ENCODE measurements at places on chromosomes 6 and 20.
A peak's percentile ranks its signal among the peaks of the same experiment; 100 is the strongest.

GRCh38 chr20:8633366-8633765 lies 435.5 kb upstream of the PLCB4 start:
- no peak for DNase-seq

- no peak for DNase-seq
Measured at GRCh38 chr20:4041748-4042411, 26.5 kb upstream of the RNF24 start.

DNA sequence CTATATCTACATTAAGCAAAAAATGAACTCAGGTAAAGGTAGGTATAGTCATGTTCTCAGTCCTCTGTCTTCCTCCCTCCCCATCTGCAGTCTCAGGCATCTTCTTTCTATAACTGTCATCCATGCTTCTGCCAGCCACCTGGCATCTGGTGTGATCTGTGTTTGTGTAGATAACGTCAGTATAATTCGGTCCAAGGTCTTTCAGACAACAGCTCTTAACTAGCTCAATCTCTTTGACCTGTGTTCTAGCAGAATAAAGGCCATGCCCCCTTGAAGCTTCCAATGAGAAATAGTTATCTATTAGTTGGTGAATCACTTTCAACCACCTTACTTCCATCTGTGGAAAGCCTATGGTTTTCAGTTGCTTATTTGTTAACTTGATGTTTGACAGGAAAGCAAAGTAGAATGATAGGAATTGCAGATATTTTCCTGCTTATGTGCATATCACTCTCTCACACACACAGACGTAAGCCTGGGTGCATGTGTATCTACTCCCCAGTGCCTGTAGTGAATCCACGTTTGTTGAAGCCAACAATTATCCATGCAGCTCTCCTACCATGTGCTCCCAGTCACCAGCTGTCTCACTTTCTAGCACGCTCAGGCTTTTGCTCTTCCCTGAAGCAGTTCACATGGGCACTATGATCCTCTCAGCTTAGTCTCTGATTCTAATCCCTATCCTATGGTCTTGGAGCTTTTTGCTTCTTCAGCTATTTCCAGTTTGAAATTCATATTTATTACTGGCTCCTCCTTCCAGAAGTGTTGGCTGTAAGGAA lies 433.7 kb upstream of the MANEA start:
- DNase-seq, result peak; percentile 86

GRCh38 chr20:10505827-10506226 lies 70.7 kb downstream of the SLX4IP start:
- DNase-seq, result no peak

GRCh38 chr20:48238326-48238725 lies 453.0 kb upstream of the SULF2 start:
- DNase-seq, result no peak

- peak; percentile 69 for DNase-seq
Measured at GRCh38 chr6:106974999-106975737, 639 bp upstream of the CD24 start.

DNA sequence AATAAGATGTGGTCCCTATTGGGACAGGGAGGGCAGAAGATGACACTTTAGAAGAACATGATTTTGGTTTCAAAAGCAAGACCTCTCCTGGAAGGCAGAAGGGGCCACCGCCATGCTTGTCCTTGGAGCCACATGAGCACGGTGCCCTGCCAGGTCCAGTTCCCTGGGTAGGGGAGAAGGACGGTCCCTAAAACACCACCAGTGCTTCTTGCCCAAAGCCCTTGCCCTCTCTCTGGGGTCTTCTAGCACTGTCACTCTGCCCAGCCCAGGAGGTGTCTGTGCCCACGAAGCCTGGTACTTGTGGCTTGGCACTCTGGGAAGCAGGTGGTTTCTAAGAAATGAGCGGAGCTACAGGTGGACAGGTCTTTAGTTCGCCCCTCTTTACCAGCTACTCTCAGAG lies 46.0 kb downstream of the PLCG1 start:
- no peak for DNase-seq

DNA sequence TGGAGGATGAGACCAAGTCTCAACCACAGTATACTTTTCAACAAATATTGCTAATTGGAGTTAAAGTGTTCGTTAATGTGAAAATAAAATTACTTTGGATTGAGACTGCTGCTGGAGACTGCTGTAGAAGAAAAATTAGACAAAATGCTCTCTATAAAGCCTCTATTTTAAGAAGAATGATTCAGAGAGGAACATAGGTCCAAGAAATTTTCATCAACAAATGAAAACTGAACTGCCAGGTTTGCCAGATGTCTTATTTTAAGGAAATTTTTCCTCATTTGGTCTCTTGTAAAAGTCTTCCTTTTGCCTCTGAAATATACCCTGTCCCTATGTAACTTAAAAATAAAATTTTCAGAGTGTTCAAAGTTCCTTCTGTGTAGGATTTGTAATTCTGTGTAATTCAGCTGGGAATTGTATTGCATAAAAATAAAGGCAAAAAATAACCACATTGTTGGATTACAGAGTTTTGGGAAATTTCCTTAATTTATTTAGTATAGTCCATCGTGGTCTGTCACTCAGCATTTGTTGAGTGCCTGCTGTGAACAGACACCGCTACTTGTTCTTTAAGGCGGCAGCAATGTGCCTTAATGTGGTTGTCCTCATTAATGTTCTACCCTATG lies 27.4 kb downstream of the ANKS1A start:
- DNase-seq, result no peak

GRCh38 chr6:131058236-131058635 lies 4.8 kb downstream of the EPB41L2 start:
- no peak for DNase-seq

DNA sequence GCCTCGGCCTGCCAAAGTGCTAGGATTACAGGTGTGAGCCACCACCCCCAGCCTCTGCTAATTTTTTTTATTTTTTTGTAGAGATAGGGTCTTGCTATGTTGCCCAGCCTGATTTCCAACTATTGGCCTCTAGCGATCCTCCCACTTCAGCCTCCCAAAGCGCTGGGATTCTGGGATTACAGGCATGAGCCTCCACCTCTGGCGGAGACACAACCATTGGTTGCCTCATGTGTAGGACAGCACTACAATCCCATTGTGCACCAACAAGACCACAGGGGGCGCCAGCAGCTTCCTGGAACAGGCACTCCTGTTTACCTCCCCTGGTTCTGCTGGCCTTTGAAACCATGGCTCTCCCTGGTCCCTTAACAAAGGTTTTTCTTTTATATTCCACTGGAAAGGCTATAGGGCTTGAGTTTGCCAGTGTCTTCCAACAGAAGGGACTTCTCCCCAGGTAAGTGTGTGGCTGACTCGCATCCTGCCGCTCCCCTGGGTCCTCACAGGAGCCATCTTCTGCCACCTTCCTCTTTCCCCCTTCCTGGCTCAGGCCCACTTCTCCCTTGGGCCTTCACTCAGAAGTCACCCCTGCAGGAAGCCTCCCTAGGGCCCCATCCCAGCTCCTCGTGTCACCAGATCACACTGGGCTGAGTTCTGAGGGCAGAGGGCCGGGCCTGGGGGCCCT lies 39.2 kb upstream of the TLDC2 start:
- DNase-seq, result peak; percentile 75

GRCh38 chr6:89481695-89482094 lies 48.7 kb downstream of the ANKRD6 start:
- no peak for DNase-seq

GRCh38 chr20:5430670-5431069 lies 113.9 kb upstream of the PROKR2 start:
- no peak for DNase-seq

- no peak for DNase-seq
Measured at GRCh38 chr6:6665555-6666243, 77.2 kb downstream of the LY86 start.

DNA sequence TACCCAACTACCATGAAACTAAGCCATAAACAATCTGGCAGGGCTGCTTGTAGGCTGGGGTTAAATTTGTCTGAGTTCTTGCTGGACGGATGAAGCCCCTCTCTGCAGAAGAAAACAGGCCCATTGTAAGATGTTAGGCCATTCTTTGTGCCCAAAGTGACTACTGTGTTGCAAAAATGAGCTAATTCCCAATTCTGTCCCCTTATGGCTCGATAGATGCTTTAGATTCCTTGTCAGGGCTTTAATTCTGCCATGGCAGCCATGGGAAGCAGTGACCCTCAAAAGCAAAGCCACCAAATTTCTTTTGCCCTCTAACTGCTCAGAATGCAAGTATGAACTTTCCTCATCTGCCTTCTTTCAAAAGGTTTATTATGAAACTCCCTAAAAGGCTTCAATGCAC lies 45.2 kb downstream of the LAMA4 start:
- no peak for DNase-seq

DNA sequence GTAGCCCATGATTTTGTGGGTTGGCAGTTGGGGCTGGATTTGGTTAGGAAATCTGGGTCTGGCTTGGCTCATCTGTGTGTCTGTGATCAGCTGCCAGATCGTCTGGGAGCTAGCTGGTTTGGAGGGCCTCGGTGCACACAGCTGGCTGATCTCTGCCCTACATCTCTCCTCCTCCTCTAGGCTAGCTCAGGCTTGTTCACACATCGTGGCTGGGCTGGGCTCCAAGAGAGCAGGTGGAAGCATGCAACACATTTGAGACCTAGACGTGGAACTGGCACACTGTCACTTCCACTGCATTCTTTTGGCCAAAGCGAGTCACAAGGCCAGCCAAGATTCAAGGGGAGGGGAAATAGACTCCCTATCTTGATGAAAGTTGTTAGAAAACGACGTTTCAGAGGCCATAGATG lies 15.9 kb downstream of the NDUFAF5 start:
- DNase-seq, result peak; percentile 23

DNA sequence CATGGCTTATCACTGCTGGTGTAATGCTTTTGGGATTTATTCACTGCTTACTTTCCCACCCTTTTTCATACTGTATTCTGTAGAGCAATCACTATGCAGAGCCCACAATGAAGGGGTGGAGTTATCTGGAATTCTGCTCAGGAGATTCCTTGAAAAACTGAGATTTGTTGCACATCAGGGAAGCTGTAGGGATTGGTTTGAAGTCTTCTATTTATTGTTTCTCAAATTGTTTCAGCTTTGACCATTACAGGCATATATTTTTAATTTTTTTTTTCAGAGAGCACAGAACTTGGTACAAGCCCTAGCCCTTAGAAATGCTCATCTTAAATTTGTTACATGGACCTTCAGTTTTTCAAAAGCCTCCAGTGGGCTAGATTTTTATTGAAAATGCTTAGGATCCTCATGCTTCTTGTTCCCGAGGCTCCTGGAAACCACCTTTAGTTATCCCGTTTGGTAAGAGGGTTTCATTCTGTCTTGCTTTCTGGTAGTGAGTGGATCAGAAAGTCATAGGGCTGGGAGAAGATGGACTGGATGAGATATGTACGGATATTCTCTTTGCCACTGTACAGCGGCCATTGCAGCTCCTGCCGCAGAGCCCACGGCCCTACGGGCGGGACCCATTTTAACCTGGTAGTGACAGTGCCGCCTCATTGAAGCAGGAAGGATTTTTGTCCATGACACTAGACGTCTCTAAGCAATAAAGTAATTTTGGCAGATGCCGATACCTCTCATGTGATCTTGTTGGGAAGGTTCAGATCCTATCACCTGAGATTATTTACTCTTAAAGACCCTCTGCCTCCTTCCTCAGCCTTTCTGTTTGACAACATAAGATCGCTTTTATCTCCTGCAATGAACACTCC lies 45.3 kb upstream of the ZNF184 start:
- DNase-seq, result peak; percentile 22

- DNase-seq, result no peak
Measured at GRCh38 chr6:149933461-149933860, 8.4 kb upstream of the ULBP2 start.

GRCh38 chr6:85459224-85459901 lies 9.5 kb downstream of the NT5E start:
- no peak for DNase-seq

DNA sequence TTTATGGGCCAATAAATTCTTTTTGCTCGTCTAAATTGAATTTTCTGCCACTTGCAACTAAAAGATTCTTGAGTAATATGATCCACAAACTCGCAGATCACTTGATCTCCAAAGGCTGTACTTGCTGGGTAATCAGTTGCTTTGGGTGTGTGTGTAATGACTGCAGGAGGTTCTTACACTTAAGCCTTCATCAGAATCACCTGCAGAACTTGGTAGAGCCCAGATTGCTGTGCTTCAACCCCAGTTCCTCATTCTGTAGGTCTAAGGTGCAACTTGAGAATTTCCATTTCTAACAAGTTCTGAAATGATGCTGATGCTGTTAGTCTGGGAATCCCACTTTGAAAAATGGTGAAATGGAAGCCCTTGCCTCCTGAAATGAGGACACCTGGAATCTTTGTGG lies 12.9 kb upstream of the FKBP1A start:
- DNase-seq, result no peak

DNA sequence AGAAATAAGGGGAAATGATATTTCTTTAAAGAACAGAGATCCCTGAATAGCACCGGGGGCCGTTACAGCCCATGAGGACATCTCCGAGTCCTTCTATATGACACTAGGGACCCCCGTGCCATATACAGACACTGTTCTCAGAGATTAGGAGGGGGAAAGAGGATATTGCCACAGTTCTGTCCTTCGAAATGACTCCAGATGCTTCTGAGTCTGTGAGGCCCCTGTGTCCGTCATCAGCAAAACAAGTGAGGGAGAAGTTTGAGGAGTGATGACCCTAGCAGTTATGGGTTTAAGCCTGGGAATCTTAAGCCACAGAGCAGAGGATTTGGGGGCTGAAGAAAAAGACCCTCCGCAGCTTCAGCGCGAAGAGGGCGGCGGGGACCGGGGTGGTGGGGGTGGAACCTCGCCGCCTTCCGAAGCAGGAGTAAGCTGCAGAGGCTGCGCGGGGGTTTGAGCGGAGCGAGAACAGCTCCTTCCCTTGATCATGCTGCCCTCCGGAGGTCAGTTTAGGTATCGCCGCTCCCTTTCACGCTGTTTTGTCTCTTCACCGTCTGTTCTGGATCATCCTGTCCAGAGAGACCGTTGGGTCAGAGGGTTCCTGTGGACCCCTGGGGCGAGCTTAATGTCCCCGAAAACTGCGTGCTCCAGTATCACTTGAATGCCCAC lies 23.6 kb downstream of the VPS52 start:
- peak; percentile 85 for DNase-seq

- DNase-seq, result peak; percentile 61
Measured at GRCh38 chr6:5471044-5471443, 209.7 kb downstream of the FARS2 start.

DNA sequence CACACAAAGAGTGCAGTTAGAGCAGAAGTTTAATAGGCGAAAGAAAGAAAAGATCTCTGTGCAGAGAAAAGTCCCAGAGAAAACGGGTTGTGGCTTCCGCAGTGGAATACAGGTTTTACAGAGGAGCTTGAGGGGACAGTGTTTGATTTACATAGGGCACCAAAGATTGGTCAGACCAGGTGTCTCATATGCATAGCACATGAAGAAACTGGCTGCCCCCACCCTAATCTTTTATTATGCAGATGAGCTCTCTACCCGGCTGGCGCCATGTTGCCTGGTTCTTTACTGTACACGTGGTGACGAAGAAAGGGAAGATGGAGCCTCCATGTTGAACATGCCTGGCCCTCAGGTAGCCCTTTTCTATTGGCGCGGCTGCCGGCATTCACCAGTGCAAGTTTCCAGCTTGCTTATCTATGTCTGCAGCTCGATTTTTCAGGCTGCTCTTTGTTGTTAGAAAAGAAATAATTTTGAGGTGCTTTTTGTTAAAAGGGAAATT lies 47.4 kb downstream of the SLC35B3 start:
- no peak for DNase-seq

DNA sequence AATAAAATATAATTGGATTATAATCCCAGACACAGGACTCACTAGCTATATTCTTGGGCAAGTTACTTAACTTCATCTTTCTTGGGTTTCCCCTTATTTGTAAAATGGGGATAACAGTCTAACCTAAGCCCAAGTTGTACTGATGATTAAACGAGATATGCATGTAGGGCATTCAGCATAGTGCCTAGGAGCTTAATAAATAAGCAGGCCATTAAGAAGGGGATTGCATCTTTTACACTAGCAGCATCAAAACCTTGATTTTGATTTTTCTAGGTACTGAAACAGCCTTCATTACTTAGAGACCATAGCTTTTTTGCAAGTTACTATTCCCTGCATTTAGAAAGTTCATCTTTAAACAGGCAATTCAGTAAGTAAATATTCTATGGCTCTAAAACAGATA lies 2.2 kb upstream of the QKI start:
- DNase-seq, result no peak
